ENCODE measurements at places on chromosomes 5 and 9. TPM values are rescaled to one million over a fixed set of nuclear protein-coding genes. Genes with fewer than 3 reads are reported as not detected.

GRCh38 chr5:1781726-1782384 lies 17.8 kb downstream of the MRPL36 start:
- DNase-seq = peak; percentile 4

- DNase-seq = no peak
Observed at GRCh38 chr5:6781716-6782115, 68.5 kb downstream of the TENT4A start.

GRCh38 chr5:115297031-115297430 lies 577 bp upstream of the CCDC112 start:
- DNase-seq = no peak

- DNase-seq = no peak
Observed at GRCh38 chr9:105333811-105334210, 89.4 kb downstream of the SLC44A1 start.

GRCh38 chr5:71969460-71969859 lies 137.8 kb upstream of the MAP1B start:
- no peak for DNase-seq

GRCh38 chr9:121640076-121640475 lies 11.4 kb upstream of the DAB2IP start:
- peak; percentile 84 for DNase-seq

The MEIKIN gene
- total RNA-seq = not detected

The CDC20B gene
- not detected for total RNA-seq

The FOXD4L4 gene
- not detected for total RNA-seq

The SLC12A2 gene
- 25.8 TPM for total RNA-seq
